ENCODE measurements at places on chromosomes 2 and 18.

- DNase-seq: no peak
Measured at GRCh38 chr2:217010173-217010572, 150.3 kb upstream of the TNP1 start.

DNA sequence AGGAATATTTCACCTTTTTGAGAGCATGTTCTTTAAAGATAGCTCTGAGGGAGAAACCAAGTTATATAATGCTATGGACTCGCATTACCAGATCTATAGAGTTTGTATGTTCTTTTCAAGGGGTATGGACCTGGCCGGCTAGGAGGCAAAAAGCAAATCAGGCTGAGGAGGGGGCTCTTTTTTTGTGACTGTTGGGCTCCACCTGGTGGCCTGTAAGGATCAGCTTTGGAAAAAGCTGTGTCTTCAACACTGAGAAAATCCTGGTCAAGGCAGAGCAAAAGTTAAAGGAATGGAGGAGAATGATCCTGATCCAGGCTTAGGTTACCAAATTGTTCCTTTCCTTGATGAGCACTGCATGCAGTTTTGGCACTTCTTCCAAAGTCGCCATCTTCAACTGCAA, 180.5 kb downstream of the DIS3L2 start:
- DNase-seq: no peak

- no peak for DNase-seq
Measured at GRCh38 chr2:46737577-46737976, 178.0 kb downstream of the MCFD2 start.

- no peak for DNase-seq
Measured at GRCh38 chr2:237879058-237879430, 19.6 kb downstream of the RAMP1 start.

DNA sequence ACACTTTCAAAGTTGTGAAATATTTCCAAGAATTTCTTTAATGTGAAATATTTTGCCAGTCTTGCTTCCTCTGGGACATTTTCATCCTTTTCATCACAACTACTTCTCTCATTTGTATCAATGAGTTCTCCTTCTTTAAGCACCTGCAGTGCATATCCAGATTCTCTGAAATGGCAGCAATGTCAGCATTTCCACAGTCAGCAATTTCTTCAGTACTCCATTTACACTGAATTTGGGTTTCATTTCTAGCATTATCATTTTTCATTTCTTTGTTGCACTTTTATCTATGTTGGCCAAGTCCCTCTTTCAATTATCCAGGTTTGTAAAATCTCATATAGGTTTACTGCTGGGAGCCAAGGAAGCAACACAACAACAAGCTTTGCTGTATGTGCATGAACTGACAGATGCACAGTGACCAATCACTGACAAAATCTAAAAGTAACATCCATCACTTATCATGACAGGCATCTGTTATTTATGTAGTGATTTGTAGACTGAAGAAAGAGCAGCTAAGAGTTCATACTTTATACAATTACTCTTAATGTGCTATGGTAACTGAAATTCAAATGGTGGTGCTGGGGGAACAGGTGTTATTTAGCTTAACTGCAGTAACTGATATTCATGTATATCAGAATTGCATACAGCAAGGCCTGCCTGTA, 43.9 kb downstream of the SS18 start:
- no peak for DNase-seq

- DNase-seq: no peak
Measured at GRCh38 chr18:31056296-31056695, 13.8 kb upstream of the DSC3 start.

DNA sequence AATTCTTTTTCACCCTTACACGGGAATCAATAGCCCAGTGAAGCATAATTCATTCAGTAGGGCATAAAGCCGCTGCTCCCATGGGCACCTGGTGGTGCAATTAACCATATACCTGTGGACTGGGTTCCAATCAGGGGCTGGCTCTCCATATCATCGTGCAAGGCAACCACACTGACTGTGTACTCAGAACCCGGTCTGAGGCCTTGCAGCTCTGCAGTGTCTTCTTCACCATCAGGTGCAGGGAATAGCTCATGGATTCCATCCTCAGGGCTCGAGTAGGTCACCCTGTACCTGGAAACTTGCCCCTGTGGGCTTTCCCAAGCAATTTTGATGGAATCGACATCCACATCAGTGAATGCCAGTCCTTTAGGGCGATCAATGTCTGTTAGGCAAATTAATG, 55.2 kb downstream of the FN1 start:
- no peak for DNase-seq

DNA sequence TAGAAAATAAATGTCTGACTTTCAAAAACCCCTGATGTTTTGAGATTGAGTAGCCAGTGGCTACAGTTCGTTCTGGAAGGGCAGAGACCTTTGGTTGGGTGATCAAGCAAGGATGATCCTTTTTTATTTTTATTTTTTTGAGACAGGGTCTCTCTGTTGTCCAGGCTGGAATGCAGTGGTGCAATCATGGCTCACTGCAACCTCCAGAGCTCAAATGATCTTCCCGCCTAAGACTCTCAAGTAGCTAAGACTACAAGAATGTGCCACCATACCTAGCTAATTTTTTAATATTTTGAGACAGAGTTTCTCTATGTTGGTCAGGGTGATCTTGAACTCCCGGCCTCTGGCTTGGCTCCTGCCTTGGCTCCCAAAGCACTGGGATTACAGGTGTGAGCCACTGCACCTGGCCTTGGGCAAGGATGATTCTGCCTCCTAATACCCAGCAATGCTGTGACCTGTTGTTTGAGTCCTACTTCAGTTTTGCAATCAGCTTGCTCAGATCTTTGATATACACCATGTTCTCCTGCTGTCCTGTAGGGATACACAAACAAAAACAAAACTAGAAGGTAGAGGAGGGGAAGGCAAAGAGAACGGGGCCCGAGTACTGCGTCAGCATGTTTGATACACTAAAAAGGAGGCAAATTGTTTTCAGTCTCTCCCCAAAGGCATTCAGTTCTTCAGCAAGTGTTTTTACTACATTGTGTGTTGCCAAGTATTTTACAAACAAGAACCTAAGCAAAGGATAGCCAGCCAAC, 59.2 kb upstream of the LYPD6B start:
- DNase-seq: no peak

GRCh38 chr2:43133708-43134570, 92.5 kb downstream of the ZFP36L2 start:
- DNase-seq: no peak

DNA sequence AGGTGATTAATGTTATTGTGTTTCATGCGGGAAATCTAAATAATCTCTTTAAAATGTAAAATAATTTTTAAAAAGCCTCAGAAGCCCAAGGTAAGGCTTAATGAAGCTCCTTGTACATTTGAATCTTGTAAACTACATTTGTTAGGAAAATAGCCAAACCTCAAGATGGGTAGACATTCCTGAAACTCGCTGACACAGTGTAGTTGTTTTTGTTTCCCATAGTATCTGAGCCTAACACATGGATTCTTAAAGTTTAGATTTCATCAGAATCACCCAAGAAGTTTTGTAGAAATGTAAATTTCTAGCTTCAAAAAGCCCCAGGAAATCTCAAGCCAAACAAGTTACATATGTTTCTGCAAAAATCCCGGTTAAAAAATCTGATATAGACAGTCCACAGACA, 1221.1 kb upstream of the ACVR2A start:
- no peak for DNase-seq

DNA sequence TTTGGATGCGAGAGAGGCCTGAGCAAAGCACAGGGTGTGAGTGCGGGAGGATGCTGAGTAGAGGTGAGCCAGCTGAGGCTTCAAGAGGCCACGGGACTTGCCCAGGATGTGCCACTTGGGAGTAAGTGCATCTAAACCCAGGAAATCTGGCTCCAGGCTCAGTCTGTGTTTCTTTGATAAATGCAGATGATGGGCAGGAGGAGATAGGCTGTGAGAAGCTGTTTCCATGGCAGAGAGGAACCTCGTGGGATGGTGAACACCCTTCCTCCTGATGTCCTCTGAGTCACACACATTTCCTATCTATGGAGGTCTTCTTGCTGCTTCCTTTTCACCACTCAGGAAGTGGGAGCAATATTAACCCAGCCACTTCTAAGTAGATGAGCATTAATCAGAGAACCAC, 38.4 kb upstream of the CELF4 start:
- no peak for DNase-seq

DNA sequence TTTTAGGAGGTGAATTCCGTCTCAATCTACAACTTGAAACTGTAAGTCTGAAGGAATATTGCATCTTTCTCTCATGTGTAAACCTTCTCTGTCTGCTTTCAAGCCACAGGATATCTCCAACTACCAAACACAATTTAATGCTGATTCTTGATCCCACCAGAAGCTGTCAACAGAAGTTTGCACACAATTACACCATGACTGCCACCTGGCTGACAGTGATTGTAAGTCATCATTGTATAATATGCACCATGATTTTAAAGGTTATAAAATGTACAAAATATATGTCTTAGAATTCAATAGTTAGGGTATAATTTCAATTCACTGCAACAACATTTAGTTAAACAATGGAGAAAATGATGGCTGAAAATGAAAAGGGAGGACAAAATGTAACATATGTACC, 18.4 kb downstream of the PREPL start:
- no peak for DNase-seq

DNA sequence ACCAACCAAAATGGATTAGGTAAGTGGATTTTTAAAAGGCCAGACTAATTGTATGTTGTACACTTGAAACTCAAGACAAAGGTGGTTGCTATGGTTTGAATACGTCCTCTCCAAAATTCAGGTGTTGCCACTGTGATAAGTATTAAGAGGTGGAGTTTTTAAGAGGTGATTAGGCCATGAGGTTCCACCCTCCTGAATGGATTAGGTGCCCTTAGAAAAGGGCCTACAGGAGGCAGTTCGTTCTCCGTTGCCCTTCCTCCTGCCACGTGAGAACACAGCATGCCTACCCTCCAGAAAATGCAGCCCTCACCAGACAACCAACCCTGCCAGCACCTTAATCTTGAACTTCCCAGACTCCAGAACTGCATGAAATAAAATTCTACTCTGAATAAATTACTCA, 51.2 kb downstream of the CHMP3 start:
- DNase-seq: no peak

GRCh38 chr2:98016908-98017670, 21.3 kb upstream of the TMEM131 start:
- no peak for DNase-seq

GRCh38 chr2:27435628-27436027, 6.6 kb upstream of the KRTCAP3 start:
- DNase-seq: no peak

GRCh38 chr2:80242355-80242910, 62.1 kb downstream of the LRRTM1 start:
- DNase-seq: no peak

DNA sequence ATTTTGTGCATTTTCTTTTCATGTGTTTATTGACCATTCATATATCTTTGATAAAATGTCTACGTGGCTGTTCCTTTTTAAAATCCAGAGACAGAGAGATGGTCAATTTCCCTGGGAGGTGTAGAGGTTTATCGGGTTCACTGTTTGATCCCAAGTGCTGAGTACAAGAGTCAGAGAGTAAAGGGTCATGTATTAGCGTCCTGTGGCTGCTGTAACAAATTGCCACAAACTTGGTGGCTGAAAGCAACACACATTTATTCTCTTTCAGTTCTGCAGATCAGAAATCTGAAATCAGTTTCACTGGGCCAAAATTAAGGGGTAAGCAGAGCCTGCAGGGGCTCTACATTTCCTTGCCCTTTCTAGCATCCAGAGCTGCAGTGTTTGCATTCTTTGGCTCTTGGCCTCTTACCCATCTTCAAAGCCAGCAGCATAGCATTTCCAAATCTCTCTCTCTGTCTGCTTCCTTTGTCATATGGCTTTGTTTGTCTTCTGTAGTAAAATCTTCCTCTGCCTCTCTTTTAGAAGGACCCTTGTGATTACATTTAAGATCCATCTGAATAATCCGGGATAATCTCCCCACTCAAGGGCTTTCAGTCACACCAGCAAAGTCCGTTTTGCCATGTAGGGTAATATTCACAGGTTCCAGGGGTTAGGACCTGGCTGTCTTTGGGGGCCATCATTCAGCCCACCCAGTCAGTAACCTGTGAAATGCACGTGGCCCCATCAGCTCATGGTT, 49.9 kb downstream of the TMEM17 start:
- no peak for DNase-seq

- DNase-seq: no peak
Measured at GRCh38 chr2:212939777-212940531, 211.5 kb downstream of the IKZF2 start.

DNA sequence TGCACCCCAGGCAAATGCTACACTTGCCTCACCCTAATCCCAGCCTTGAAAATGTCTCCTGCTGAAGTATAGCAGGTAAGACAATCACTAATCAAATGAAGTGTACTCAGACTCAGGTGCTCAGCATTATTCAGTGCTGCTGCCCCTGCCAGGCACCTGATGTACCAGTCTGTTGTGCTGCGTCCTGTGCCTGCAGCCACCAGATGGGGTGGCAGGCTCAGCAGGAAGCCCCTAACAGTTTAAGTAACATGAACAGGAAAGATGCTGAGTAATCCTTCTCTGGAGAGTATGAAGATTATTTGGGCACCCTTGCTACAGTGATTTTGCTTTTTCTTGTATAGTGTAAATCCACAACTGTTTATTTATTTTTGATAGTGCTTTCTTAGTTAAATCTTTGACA, 69.1 kb downstream of the TACR1 start:
- DNase-seq: no peak

DNA sequence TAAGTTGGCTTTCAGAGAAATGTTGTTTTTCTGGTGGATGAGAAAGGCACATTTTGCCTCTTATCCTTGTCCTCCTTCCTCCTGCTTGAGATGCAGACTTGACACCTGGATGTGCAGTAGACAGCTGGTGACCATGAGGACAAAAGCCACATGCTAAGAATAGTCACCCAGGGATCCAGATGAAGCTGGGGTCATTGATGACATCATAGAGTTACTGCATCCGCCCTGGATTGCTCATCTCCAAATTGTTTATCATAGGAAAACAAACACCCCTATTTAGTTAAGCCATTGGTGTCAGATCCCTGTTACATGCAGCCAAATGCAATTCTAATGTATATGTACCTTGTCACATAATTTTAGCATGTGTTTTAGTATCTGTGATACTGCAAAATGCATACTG, 16.3 kb upstream of the SLC1A4 start:
- DNase-seq: no peak

- DNase-seq: no peak
Measured at GRCh38 chr2:68594674-68595492, 48.5 kb upstream of the PROKR1 start.

GRCh38 chr18:62325806-62326645, 916 bp downstream of the TNFRSF11A start:
- DNase-seq: no peak

DNA sequence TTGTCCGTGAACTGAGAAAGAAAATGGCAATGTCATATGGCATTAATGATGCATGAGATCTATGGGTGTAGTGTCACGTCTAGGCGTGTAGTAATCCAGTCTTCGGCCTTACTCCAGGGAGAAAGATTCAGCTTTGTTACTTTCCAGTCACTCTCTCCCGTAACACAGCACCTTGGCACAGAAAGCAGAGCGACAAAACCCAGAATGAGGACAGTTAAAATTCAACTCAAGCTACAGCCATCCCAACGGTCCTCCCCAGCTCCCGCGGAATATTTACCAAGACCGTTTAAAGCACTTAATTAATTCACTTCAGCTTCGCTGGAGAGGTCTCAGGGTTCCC, 797 bp upstream of the CRIM1 start:
- no peak for DNase-seq

- no peak for DNase-seq
Measured at GRCh38 chr2:176553685-176554100, 284.5 kb downstream of the MTX2 start.

GRCh38 chr18:50909261-50909660, 30.3 kb downstream of the ME2 start:
- no peak for DNase-seq
